ENCODE measurements at places on chromosomes 3 and 15. TPM values are rescaled to one million over a fixed set of nuclear protein-coding genes. Genes with fewer than 3 reads are reported as not detected.

GRCh38 chr15:87121336-87121735 lies 1041.7 kb downstream of the AGBL1 start:
- no peak for DNase-seq

GRCh38 chr3:163261056-163261455 lies 1764.4 kb downstream of the OTOL1 start:
- no peak for DNase-seq

GRCh38 chr3:112377568-112378071 lies 44.7 kb downstream of the CD200 start:
- DNase-seq = no peak

DNA sequence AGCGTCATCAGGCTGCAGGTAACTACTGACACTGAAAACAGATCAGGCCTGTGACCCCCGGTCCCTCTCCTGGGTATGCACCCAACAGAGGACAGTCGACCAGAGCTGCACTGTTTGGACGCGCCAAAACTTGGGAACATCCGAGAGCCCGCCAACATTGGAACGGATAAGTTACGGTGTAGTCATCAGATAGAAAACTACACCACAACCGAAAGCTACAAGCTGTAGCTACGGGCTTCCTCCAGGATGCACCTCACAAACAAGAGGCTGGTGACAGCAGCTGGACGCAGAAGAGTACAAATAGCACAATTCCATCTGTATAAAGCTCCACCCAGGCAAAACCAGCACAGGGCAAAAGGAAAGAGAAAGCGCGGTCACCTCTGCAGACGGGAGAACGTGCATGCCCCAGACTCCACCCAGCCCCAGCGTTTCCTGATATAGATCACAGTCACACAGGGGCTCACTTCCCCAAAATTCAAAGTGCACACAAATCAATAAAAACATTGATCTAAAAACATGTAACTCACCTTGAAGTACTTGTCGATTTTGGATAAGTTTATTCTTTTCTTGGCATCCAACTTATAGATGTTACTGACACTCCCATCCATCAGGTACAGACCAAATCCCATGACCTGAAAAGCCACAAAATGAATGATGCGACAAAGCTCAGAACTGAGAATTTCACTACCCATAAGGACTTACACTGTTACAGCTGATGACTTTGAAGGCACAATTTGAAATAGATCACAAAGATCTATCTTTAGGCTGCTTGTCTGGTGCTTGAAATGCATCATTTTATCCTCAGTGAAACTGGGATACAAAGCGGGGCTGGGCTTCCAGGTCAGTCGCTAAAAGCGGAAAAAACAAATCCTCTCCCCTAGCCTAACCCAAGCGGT lies 43.3 kb downstream of the CYFIP1 start:
- DNase-seq = no peak

DNA sequence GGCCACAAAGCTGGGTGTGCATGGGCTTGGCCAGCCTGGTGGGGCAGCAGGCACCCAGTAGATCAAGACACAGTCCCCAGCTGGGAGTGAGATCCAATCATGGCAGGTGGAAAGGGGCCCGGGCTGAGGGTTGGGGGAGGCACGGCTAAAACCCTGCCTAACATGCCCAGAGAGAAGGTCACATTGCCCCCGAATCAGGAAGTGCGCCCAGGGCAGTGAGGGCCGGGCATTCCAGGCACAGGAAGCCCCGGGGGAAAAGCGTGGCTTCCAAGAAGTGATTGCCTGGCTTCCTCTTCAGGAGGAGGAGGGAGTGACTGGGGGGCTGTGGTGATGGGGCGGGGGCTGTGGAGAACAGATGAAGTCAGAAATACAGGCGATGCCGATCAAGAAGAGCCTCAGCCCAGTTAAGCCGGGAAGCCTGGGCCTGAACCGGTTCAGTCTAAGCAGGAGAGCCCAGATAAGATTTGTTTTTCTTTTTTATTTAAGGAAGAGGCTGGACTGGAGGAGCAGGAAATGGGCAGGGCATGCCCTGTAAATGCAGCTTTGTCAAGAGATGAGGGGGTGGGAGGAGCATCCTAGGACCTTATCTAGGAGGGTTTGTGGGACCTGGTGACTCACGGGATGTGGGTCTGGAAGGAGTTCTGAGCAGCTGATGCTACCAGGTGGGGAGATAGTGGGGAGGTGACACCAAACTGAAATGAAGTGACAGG lies 83.9 kb downstream of the CHSY1 start:
- peak; percentile 76 for DNase-seq

- DNase-seq = no peak
Measured at GRCh38 chr3:174356596-174356995, 502.5 kb upstream of the NAALADL2 start.

Gene WDR49
- not detected for total RNA-seq

Gene PPARG
- 0.47 TPM for total RNA-seq

Gene CHRNA3
- not detected for total RNA-seq

Gene PCYT1A
- 41.2 TPM for total RNA-seq
